ENCODE measurements at places on chromosomes 16 and 17.

DNA sequence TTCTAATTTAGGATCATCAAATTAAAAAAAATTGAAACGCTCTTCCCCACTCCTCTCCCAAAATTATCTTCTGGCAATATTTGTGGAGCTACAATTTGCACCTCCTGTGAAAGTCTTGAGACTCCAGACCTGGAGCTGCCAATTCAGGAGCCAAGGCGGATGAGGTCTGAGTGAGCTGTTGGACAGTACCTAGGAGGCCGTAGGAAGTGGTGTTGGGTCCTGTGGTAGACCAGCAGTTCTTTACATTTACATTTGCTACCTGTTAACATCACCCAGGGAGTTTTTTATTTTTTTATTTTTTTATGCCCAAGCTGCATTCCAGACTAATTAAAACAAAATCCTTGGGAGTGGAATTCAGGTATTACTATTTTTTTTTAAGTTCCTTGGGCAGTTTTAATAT is 271.0 kb downstream of the PHKB start:
- no peak for DNase-seq

GRCh38 chr17:32491371-32492263 is 4.8 kb downstream of the CDK5R1 start:
- DNase-seq, result no peak

GRCh38 chr16:81786868-81787267 is 7.8 kb downstream of the PLCG2 start:
- DNase-seq, result no peak

DNA sequence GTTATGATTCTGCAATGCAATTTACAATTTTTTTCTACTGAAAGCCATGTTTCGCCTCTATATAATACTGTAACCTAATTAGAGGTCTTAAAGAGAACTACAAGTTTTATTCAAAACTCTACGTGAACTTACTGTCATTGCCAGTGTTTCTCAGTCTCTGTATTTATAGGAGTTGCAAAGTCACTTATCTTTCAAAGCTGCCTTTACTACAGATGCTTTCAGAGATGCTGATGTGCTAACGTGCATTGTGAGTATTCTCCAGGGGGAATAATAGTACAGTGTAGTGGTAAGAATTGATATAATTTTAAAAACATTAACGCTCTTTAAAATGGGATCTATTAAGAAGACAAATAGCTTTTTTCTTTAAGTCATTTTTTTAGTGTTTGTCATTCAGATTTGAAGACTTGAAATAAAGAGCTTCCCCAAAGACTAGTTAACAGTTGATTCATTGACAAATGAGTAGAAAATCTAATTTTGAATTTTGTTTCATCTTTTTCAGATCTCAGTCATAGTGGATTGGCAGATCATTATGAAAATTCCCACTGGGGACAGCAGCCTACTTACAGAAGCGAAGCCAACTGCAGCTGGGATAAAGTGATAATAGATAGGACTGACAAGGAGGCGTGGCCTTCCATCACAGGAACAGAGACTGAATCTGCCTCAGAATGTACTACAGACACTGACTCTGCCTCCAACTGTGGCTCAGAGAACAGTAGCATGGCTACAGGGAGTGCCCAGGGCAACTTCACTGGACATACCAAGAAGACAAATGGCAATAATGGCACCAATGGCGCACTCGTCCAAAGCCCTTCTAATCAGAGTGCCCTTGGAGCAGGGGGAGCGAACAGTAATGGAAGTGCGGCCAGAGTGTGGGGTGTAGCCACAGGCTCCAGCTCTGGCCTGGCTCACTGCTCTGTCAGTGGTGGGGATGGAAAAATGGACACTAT is 79.9 kb downstream of the TMC6 start:
- no peak for DNase-seq

- DNase-seq, result no peak
Observed at GRCh38 chr17:77217123-77217522, 76.4 kb downstream of the SEC14L1 start.
